BJ (cell line): ENCODE measurements at places on chromosomes 1 and 21. TPM values are rescaled to one million over a fixed set of nuclear protein-coding genes. Genes with fewer than 3 reads are reported as not detected.

The FCRL6 gene
- polyA plus RNA-seq: not detected in 2 replicates

The LCE1B gene
- not detected in 2 replicates for polyA plus RNA-seq

The CD34 gene
- polyA plus RNA-seq: 0.87 and 1.2 TPM in 2 replicates

The HSPB7 gene
- polyA plus RNA-seq: 32.5 and 66.6 TPM in 2 replicates

The SYNC gene
- 57.3 and 60.5 TPM in 2 replicates for polyA plus RNA-seq

DNA sequence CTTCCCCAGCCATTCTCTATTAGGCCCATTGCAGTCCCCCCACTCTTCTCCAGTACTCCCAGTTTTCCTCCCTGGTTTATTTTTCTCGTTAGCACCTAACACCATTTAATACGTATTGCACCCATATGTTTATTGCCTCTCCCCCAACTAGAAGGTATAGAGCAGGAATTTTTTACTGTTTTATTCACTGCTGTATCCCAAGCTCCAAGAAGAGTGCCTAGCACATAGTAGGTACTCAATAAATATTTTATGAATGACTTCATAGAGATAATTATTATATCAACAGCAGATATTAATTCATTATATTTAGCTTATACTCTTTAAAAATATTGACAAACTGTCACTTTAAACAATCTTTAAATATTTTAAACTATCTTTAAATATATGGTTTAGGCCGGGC, 5.7 kb upstream of the ACOT7 start:
- DNase-seq: no peak

DNA sequence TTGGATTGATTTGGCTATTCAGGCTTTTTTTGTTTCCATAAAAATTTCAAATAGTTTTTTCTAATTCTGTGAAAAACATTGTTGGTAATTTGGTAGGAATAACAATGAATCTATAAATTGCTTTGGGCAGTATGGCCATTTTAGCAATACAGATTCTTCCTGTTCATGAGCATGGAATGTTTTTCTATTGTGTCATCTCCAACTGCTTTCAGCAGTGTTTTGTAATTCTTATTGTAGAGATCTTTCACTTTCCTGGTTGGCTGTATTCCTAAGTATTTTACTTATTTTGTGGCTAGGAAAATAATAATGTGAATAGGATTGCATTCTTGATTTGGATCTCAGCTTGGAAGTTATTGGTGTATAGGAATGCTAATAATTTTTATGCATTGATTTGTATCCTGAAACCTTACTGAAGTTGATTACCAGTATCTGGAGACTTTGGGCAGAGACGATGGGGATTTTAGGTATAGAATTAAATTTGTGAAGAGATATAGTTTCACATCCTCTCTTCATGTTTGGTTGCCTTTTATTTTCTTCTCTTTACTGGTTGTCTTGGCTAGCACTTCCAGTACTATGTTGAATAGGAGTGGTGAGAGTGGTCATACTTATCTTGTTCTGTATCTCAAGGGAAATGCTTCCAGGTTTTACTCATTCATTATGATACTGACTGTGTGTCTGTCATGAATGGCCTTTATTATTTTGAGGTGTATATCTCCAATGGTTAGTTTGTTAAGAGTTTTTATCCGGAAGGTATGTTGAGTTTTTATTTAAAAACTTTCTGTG, 57.3 kb downstream of the DRAM2 start:
- peak; percentile 66 for DNase-seq

- no peak for DNase-seq
Measured at GRCh38 chr1:53291574-53291973, 36.3 kb downstream of the LRP8 start.

DNA sequence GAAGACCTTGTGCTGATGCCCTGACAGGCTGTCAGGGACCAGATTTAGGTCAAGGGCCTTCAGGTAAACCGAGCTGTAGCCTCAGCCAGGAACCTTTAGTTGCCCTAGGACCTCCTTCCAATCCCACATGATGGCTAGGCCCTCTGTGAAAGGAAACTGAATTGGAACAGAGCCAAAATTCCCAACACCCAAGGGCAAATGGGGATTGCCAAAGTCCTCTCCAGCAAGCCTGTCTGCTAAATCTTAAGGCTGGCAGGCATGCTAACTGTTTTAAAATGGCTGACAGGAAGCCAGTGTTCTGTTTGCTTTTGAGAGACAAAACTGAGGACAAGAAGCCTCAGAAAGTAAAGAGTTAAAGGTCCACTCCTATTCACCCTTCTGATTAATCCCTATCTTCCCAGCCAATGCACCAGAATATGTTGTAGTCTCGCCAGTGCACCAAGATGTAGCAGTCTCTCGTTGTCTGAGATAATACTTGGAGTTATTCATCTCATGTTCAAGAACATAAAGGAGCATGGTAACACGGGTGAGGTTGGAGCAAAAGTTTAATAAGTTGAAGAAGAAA, 35.1 kb downstream of the MSTO1 start:
- DNase-seq: no peak

- DNase-seq: no peak
Measured at GRCh38 chr1:222306512-222306911, 241.4 kb downstream of the HHIPL2 start.

DNA sequence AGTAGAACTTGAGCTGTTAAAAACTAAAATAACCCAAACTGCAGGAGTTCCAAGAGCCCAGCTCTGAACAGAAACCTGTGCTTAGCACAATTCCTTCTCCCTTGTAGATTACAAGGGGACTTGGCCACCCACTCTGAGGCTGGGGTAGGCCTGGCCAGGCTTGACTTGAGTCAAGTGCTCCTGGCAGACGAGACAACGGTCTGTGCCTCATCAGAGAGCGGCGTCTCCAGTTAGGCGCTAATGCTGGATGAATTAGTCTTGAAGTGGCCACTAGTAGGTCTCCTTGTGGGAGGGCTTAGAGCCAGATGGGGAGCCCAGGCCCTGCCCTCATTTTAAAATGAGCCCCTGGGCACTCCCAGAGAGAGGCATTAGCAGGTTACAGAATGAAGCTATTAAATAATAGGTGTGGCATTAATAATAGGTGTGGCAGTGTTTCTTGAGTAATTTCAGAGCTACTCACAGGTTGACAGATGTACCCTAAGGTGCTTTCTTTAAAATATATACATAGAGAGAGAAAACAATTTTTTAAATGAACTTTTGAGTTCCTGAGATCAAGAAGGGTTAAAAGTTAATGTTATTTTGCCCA, 1.1 kb downstream of the EEIG2 start:
- DNase-seq: no peak

GRCh38 chr1:55188909-55189308, 26.3 kb downstream of the USP24 start:
- DNase-seq: no peak

GRCh38 chr21:42609811-42610210, 43.6 kb upstream of the PDE9A start:
- no peak for DNase-seq

DNA sequence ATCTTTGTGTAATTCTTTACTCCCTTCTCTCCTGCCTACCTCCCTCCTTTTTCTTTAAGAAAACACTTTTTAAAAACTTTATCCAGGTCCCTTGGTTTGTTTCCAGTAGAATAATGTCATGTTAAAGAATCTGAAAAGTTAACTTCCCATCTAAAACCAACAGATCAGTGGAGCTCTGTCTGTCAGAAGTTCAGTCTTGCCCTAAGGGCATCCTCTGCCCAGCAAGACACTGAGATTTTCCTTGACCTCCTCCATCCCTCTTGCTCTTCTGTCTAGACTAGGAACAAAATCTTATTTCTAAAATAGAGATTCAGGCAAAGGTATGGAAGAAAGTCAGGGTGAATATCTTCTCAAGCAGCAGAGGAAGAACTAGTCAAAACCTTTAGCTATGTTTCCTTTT, 5.7 kb upstream of the GNL2 start:
- DNase-seq: no peak
